ENCODE measurements at places on chromosomes 12 and 14.

DNA sequence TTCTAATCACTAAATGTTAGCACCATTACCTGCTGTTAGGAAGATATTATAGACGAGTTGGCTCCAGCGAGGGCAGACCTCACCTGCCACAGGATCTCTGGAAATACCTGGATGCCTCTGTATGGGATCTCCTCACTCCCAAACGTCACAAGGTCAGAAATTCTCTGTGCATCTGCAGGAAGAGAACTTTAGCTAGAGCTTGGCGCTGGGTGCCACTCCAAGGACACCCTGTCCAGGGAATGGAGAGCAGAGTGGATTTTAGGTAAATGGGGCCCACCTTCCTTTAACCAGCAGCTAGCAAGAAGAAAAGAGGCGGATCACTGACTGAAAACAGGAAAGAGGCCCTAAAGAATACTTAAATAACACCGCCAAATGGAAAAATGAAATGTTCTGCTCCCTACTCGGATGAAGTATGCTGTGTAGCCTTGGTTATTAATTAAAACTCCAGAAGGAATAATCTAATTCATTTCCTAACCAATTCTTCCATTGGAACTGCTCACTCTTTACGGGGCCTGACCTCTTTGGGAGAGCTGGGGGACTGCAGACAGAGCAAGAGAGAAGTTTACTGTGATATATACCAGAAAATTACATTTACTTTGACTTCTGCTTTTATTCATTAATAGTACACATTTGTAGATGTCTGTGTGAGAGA lies 4.2 kb upstream of the FOXG1 start:
- no peak overlapping the region for H3K4me3 ChIP-seq
- peaks cover 93% of the 10 kb centered on the region for H3K27me3 ChIP-seq
- no peak for DNase-seq
- H3K27ac ChIP-seq = no peak overlapping the region
- H3K4me1 ChIP-seq = peaks cover 16% of the 10 kb centered on the region

- no peaks in the 10 kb centered on the region for H3K36me3 ChIP-seq
- DNase-seq = no peak
- no peak overlapping the region for H3K4me3 ChIP-seq
- H3K27ac ChIP-seq = no peak overlapping the region
- H3K27me3 ChIP-seq = no peaks in the 10 kb centered on the region
- H3K4me1 ChIP-seq = no peaks in the 10 kb centered on the region
Measured at GRCh38 chr12:80156306-80156705, 57.0 kb downstream of the OTOGL start.

- no peaks in the 10 kb centered on the region for H3K36me3 ChIP-seq
- H3K4me3 ChIP-seq = no peak overlapping the region
- peaks cover 29% of the 10 kb centered on the region for H3K27me3 ChIP-seq
- H3K27ac ChIP-seq = no peak overlapping the region
- H3K4me1 ChIP-seq = peaks cover 6% of the 10 kb centered on the region
Measured at GRCh38 chr14:26209699-26210098, 388.1 kb downstream of the NOVA1 start.

DNA sequence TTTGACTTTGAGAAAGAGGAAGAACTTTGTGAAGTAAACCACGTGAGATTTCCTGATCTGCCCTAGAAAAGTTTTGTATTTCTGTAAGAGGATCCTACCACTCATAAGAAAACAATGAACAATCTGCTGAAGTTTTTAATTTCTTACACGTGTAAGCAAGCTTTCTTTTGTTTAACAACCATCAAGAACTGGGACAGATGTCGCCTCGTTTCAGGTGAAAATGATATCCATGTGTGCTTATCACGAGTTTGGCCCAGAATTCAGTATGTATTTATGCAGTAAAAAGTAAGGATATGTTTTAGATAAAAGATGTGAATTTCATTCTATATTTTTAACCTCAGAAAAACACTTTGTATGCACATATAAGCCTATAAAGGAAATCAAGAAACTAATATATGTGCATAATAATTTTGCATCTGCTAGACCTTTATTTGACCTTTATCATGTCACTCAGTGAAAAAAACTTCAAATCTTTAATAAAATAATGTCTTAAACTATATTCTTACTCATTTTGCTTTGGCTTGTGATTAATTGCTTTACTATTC lies 56.9 kb upstream of the DHRS4 start:
- H3K27me3 ChIP-seq = peaks cover 3% of the 10 kb centered on the region
- no peak overlapping the region for H3K27ac ChIP-seq
- no peaks in the 10 kb centered on the region for H3K4me1 ChIP-seq
- no peaks in the 10 kb centered on the region for H3K36me3 ChIP-seq
- H3K4me3 ChIP-seq = no peak overlapping the region

DNA sequence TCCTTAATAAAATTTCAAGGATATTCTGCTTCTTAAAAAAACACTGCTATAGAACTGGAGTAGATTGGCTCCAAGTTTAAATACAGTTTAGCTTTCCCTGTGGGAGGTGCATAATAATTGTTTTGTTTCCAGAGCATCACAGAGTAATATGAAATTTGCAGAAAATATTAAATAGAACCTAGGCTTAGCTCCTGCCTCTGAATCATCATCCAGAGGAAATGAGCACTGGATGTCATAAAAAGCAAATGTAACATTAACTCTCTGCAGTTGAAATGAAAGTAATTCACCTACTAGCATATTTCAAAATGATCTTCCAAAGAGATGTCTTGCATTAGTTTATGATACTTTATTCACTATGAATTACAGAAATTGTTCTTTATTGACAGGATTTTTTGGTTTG lies 769.8 kb downstream of the C12orf50 start:
- H3K36me3 ChIP-seq = no peaks in the 10 kb centered on the region
- H3K4me1 ChIP-seq = no peaks in the 10 kb centered on the region
- no peak overlapping the region for H3K4me3 ChIP-seq
- H3K27me3 ChIP-seq = no peaks in the 10 kb centered on the region
- no peak for DNase-seq

DNA sequence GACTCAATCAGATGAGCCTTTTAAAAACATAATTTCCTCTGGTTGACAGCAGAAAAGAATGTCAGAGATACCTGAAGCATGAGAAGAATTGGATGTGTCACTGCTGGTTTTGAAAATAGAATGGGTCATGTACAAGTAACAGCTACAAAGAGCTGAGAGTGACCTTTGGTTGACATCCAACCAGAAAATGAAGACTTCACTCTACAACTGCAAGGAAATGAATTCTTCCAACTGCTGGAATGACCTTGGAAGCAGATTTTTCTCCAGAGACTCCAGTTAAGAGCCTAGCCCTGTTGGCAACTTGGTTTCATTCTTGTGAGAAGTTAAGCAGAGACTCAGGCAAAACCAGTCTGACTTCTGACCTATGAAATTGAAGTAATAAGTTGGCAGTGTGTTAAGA lies 505.9 kb downstream of the SLC16A7 start:
- no peak overlapping the region for H3K27ac ChIP-seq
- H3K4me1 ChIP-seq = no peaks in the 10 kb centered on the region
- no peak for DNase-seq
- no peak overlapping the region for H3K4me3 ChIP-seq
- H3K36me3 ChIP-seq = no peaks in the 10 kb centered on the region
- no peaks in the 10 kb centered on the region for H3K27me3 ChIP-seq

- H3K27ac ChIP-seq = no peak overlapping the region
- peaks cover 8% of the 10 kb centered on the region for H3K27me3 ChIP-seq
- H3K4me3 ChIP-seq = no peak overlapping the region
- DNase-seq = no peak
- no peaks in the 10 kb centered on the region for H3K4me1 ChIP-seq
Measured at GRCh38 chr14:49418789-49419188, 167.4 kb downstream of the RPS29 start.

- DNase-seq = no peak
- H3K4me3 ChIP-seq = no peak overlapping the region
- peaks cover 15% of the 10 kb centered on the region for H3K36me3 ChIP-seq
Measured at GRCh38 chr14:35261774-35262173, 30.4 kb upstream of the PSMA6 start.

DNA sequence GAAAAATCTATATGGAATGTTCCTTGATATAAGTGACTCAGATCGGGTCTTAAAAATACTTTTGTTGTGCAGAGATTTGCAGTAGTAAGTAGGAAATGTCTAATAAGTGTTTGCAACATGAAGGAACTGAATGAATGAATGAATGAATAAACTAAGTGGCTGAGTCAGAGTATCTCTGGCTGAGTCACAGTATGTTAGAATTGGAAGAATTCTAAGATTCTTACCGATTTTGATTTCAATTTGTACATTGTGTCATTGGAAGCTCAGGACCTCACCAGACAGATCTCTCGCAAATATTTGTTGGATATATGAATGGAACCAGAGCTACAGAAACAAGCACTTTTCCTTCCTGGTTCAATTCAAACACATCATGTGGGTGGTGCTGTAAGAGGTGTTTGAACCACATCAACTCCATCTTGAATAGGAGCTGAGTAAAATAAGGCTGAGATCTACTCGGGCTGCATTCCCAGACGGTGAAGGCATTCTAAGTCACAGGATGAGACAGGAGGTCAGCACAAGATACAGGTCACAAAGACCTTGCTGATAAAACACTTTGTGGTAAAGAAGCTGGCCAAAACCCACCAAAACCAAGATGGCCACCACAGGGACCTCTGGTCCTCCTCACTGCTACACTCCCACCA lies 123.9 kb upstream of the FOXN3 start:
- peaks cover 4% of the 10 kb centered on the region for H3K27me3 ChIP-seq
- H3K36me3 ChIP-seq = no peaks in the 10 kb centered on the region
- no peak overlapping the region for H3K4me3 ChIP-seq
- no peak for DNase-seq

- no peaks in the 10 kb centered on the region for H3K27me3 ChIP-seq
- DNase-seq = no peak
- H3K36me3 ChIP-seq = peaks cover 4% of the 10 kb centered on the region
Measured at GRCh38 chr14:24377126-24377525, 9.1 kb downstream of the NFATC4 start.

DNA sequence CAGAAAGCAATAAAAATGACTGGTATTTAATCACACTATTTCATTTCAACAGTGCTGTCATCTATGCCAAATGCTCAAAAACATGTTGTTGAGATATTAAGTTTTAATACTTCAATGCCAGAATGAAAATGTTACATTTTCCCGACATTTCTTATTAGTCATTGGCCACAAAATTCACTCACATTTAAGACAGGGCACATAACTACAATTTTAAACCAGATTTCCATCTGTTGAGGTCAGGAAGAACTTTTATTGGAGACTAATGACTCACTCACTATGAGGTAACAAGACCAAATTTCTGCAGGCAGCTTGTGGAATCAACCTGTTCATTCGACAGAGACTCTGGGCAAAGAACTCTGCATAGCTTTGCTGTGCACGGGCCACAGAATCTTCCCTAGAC lies 36.8 kb downstream of the PPTC7 start:
- H3K36me3 ChIP-seq = peaks cover 29% of the 10 kb centered on the region
- no peaks in the 10 kb centered on the region for H3K27me3 ChIP-seq
- no peak for DNase-seq
- H3K27ac ChIP-seq = no peak overlapping the region

GRCh38 chr12:20212658-20213555 lies 155.4 kb upstream of the PDE3A start:
- no peak for DNase-seq
- H3K27me3 ChIP-seq = no peaks in the 10 kb centered on the region
- H3K27ac ChIP-seq = peak overlapping the region; percentile 71
- H3K4me1 ChIP-seq = peaks cover 9% of the 10 kb centered on the region
- peak overlapping the region; percentile 24 for H3K4me3 ChIP-seq

GRCh38 chr14:52987514-52987913 lies 36.7 kb upstream of the FERMT2 start:
- peaks cover 6% of the 10 kb centered on the region for H3K4me1 ChIP-seq
- DNase-seq = no peak
- H3K27me3 ChIP-seq = peaks cover 46% of the 10 kb centered on the region
- H3K36me3 ChIP-seq = no peaks in the 10 kb centered on the region
- H3K27ac ChIP-seq = no peak overlapping the region

GRCh38 chr12:55983232-55983842 lies 9.5 kb downstream of the RAB5B start:
- H3K4me3 ChIP-seq = no peak overlapping the region
- H3K4me1 ChIP-seq = no peaks in the 10 kb centered on the region
- H3K27ac ChIP-seq = no peak overlapping the region
- peaks cover 33% of the 10 kb centered on the region for H3K36me3 ChIP-seq
- no peak for DNase-seq
- no peaks in the 10 kb centered on the region for H3K27me3 ChIP-seq

DNA sequence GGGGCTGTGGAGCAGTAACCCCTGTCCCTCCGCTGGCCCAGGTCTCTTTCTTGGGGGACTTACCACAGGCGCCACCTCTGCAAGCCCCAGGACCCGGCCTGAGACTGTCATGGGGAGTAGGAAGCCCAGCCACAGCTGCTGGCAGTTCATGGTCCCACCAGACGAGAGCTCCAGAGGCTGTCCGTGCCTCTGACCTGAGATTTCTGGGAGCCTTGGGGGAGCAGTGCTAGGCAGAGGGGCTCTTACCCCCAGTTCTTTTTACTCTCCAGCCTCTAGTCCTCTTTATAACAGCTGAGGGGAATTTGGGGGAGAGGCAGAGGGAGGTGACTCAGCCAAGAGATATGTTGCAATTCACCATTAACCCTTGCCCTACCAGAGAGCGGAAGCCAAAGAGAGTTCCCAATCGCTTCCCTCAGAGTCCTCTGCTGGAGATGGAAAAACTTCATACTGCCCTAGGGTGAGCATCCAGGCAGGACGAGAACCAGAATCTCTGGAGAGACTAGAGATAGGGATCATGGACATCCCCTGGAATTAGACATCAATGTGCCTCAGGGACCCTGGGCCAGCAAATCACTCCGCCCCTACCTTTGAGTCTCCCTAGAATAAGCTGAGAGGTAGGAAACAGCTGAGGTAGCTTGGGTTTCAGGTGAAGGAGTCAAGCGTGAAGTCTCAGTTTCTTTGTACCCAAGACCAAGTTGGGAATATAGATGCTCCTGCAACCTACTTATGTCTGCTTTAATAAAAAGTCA lies at the start of gene MMP19:
TSS of gene MMP19 (minus strand) at position 256 of the 749 bp plus-strand sequence. CDS start at position 150, 106 bp downstream.
- no peak within 1 kb of the TSS for H3K4me3 ChIP-seq
- H3K36me3 ChIP-seq = no peaks in the 10 kb centered on the region
- peaks cover 9% of the 10 kb centered on the region for H3K27me3 ChIP-seq
- H3K4me1 ChIP-seq = peaks cover 14% of the 10 kb centered on the region

GRCh38 chr14:29264865-29265264 lies 498.3 kb downstream of the FOXG1 start:
- H3K4me3 ChIP-seq = no peak overlapping the region
- peaks cover 3% of the 10 kb centered on the region for H3K27me3 ChIP-seq
- no peaks in the 10 kb centered on the region for H3K4me1 ChIP-seq
- no peak overlapping the region for H3K27ac ChIP-seq
- H3K36me3 ChIP-seq = no peaks in the 10 kb centered on the region

GRCh38 chr14:53004976-53005375 lies 54.1 kb upstream of the FERMT2 start:
- peaks cover 12% of the 10 kb centered on the region for H3K27me3 ChIP-seq
- no peaks in the 10 kb centered on the region for H3K4me1 ChIP-seq
- H3K36me3 ChIP-seq = no peaks in the 10 kb centered on the region
- H3K4me3 ChIP-seq = no peak overlapping the region

DNA sequence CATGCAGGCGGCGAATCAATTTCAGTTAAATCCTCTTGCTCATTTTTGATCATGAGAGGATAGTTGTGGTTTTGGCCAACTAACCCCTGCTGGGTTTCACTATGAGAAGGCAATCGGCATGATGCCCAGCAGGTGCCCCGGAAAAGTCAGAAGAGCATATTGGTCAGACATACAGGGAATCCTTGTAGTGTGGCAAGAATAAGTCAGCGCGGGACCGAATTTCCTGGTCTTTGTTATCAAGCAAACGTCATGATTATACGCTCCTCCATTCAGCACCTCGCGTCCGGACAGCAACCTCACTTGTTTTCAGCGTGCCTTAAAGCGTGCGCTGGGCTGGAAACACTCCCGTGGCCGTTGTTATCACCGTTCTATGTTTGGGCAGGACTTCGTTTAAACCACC lies 1.8 kb downstream of the TBC1D30 start:
- DNase-seq = peak; percentile 77
- H3K27me3 ChIP-seq = peaks cover 82% of the 10 kb centered on the region
- H3K4me1 ChIP-seq = peaks cover 8% of the 10 kb centered on the region
- H3K27ac ChIP-seq = no peak overlapping the region
- H3K4me3 ChIP-seq = peak overlapping the region; percentile 75
- H3K36me3 ChIP-seq = no peaks in the 10 kb centered on the region

Measured in type B pancreatic cell (in vitro differentiated cells).